Uterus (tissue), 4 donors: ENCODE measurements at places on chromosomes 4 and X.

DNA sequence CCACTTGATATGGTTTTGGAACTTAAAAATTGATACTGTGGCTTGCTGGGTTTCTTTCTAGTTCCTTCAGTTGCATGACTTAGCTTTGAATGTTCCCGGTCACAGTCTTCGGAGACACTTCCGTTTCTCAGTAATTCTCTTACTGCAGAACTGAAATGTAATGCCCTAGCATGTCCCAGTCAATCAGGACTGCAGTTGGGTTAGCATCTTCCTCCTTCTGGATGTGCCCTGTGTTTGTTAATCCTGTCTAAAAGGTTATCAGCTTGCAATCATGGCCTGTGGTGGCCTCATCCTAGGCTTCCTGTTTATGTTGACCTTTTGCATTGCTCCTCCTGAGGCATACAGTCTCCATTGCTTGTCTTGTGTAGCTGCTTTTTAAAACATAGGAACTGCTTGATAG is 275.9 kb downstream of the ARHGAP10 start:
- DNase-seq: no peak

- DNase-seq: no peak
Observed at GRCh38 chrX:40816906-40817305, 81.6 kb upstream of the MED14 start.

- DNase-seq: peak; percentile 24
Observed at GRCh38 chrX:10833299-10834169, 213.1 kb upstream of the MID1 start.

- DNase-seq: no peak
Observed at GRCh38 chr4:19888587-19888986, 363.1 kb upstream of the SLIT2 start.

DNA sequence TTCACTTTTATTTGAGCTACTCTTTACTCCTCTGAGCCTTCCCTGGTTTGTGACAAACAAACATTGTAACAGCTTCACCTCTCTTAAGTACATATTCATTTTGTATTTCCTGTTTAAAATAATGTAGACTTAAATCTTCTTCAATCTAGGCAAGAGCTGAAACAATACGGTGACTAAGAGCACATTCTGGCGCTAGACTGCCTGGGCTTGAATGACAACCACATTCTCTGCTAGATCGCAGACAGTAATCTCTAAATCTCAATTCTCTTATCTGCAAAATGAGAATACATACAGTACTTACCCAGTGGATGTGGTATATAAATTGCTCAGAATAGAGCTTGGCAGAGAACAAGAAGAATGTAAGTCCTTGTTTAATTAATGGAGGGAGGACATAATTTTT is 144.8 kb downstream of the ARAP2 start:
- DNase-seq: no peak

DNA sequence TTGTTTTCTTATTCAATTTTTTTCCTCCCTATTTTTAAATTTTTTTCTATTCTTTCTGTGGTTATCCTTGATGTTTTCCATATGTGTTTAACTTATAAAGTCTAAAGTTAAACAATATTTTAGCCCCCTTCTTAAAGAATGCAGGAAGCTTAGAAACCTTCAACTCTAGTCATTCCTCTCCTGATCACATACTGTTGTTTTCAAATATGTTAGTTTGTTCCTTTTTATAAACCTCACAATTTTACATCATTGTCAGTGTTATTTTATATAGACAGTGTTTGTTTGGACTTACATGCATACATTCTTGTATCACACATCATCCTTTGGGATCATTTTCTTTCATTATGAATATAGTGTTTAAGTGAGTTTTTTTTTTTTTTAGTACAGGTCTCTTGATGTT is 31.6 kb downstream of the KANTR start:
- no peak for DNase-seq

GRCh38 chr4:24056289-24056688 is 166.4 kb upstream of the PPARGC1A start:
- no peak for DNase-seq

- DNase-seq: no peak
Observed at GRCh38 chr4:184255361-184255760, 37.7 kb upstream of the ENPP6 start.

DNA sequence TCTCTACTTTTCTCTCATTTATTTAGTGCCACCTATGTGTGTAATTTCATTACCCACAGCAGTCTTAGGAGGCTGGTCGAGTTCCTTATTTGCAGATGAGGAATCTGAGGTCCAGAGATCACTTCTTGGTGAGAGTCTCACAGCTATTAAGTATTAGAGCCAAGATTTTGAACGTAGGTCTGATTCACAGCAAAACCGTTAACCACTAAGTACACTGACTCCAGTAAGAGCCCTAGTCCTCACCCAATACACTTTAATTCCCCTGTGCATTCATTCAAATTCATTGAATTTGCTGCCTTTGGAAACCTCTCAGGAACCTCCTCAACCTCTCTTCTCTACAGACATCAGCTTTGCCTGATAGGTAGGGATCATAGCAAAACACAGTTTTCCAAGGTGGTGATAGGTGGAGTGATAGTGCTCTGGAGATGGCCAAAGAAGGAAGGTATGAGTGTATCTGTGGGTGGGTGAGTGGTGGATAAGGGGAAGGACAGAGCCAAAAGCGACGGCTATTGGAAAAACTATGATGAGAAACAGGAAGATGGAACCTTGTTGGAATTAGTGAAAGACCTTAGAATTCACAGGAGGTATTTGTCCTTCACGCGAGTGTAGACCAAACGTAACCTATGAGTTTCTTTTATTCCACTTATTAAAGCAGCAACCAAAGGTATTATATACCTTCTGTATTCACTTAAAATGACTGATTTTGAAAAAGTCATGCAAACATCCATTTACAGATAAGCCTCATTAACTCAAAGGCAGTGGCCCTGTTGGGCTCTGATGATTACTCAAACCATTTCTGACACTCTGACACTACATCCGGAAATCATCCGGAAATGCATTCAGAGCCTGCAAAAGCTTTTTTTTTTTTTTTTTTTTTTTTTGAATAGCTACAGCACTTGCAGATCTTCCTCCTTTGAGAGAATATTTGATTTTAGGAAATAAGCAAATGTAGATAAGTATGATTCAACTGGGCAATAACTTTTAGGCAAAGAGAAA is 6.3 kb downstream of the FMR1 start:
- no peak for DNase-seq

DNA sequence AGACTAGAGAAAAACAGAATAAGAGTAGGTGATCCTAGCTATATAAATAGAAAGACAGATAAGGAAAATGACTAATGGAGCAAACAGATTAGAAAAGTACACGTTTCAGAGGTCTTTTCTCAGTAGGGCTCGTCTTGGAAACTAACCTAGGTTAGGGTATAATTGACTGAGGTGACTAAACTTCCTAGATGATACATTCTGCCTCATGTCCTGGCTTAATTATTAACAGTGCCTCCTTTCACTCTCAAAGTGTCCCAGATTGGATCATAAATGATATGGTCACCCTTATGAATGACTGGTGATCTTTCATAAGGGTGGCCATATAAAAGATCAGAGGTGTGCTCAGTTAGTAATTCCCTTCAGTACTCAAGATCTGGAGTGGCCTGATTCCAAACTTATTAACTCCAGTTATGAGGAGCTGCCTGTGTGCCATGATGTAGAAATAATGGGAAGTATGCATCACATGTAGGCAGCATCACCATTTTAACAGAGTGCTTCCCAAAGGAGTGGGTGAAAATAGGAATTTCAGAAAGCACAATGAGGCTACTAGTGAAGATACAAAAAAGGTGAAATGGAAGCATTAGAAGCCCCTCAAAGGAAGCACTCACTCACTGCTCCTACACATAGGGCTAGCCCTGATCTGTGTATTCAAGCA is 14.7 kb upstream of the GRIA3 start:
- DNase-seq: no peak

DNA sequence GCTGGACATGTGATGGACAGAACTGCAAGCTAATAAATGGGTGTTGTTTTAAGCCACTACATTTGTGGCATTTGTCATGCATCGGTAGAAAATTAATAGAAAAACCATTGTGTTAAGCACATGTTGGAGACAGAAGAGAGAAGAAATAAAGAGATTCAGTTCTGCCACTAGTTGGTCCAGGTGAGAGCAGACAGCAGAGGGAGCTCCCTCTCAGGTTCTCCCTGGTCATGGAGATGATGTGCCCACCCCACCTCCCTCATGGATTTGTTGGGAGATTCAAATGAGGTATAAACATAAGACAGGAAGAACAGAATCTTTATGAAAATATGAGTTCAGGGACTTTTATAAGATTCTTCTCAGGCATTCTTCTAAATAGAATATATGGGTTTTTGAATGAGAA is 36.8 kb upstream of the OCIAD2 start:
- no peak for DNase-seq
